ENCODE measurements at places on chromosomes 2 and 18.

DNA sequence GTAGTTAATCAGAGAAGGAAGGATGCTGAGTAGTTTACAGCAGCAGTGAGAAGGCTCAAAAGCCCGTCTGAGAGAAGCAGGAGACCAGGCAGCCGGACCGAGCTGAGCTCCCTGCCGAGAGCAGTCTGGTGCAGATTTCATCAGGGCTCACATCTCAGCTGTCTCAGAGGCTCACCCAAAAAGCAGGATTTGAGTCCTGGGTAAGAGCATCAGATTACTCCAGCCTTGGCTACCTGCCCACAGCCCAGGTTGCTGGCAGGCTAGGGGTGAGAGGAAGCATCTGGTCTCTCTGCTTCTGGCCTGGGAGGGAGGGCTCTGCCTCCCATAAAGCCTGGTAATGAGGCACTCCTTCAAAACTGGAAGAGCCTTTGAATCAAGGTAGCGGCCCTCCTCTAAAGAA, 140.5 kb downstream of the ST6GAL2 start:
- DNase-seq: no peak

DNA sequence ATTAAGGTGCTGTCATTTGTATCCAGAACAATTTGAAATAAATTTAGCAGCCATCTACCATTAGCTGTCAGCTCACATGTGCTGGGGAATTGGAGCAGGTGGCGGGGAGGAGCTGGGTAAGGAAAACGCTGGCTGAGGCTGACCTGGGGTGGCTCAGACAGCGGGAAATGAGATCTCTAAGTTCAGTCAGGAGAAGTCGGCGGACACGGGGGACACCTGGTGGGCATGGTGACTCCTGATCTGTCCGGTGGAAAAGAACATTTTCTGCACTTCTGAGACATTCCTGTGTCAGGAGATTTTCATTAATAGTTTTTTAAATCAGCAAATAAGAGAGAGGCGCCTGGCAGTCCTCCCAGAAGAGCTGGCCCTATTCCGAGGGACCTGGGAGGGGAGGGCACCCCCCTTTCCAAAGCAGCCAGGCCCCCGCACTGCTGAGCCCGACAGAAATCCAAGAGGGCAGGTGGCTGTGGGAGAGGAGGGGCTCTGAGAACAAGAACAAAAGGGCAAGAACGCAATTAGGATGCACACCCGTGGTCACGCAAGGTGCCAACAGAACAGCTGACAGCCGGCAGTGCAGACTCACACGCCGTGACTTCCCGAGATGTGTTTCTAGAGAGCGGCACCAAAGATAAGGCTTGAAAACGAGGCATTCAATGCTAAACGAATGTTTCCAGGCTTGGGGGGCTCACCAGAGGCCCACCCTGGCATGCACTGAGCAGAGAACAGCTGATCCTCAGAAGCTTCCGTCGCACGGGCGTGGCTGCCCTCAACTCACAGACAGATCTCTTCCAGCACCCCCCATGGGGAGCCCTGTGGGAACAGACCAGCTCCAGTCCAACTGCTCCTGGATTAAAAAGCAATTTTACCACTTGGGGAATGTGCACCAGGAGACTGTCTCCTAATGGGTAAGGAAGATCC, 26.4 kb downstream of the SLC66A2 start:
- DNase-seq: no peak

GRCh38 chr2:135904341-135904989, 28.2 kb upstream of the MCM6 start:
- DNase-seq: no peak

- DNase-seq: no peak
Observed at GRCh38 chr2:148455791-148456190, 188.8 kb upstream of the EPC2 start.

DNA sequence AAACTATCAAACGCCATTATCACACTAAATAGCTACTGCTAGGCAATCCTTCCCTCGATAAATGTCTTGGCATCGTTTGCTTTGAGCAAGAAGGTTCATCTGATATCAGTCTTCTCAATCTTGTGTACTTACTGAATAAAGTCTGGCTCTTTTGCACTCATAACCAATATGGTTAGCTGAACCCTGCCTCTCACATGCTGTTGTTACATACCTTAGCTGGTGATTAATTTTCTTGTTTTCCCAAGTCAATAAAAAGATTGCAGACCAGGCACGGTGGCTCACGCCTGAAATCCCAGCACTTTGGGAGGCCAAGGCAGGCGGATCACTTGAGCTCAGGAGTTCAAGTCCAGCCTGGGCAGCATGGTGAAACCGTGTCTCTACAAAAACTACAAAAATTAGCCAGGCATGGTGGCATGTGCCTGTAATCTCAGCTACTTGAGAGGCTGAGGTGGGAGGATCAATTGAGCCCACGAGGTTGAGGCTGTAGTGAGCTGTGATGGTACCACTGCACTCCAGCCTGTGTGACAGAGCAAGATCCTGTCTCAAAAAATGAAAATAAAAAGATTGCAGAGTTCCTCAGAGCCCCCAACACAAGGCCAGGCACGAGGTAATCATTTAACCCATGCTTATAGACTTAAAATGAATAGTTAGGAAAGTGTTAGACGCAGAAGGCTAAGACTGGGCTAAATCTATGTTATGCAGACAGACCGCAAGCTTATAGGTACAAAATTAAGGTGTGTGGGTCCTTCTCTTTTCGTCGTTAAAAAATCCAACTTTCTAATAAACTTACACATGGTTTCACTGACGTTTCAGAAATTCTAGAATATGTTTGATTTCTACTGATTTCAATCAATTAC, 177.5 kb downstream of the ALPK2 start:
- no peak for DNase-seq

DNA sequence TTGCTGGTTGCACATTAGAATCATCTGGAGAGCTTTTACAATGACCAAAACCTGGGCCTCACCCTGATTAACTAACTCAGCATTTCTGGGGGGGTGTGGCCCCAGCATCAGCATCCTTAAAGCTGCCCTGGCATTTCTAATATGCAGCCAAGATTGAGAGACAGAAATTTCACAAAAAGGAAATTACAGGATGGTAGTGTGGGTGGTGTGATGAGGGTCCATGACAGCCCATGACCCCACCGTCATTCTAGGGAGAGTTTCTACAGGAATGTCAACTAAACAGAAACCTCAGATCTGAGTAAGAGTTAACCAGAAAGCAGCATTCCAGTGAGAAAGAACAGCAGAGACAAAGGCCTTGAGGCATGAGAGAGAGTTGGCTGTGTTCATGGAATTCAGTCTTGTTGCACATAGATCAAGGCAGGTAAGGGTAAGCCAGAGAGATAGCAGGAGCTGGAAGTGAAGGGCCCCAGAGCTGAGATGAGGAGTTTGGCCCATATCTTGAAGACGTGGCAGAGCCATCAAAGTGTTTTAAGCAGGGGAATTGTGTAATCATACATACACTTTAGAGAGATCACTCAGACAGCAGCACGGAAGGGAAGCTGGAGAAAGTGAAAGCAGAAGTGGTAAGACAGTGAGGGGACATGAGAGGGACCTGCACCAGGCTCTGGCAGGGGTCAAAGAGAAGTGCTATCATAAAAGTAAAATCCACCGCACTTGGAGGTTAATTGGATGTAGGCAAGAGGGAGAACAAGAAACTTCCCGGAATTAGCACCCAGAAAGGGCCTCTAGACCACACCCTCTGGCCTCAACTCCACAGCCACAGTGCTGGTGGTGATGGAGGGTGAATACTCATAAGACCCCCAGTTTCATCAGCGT, 7.8 kb upstream of the TRABD2A start:
- no peak for DNase-seq
